ENCODE measurements at places on chromosomes 7 and 10. TPM values are rescaled to one million over a fixed set of nuclear protein-coding genes. Genes with fewer than 3 reads are reported as not detected.

GRCh38 chr10:95260909-95261552 lies 29.8 kb downstream of the PDLIM1 start:
- no peak for DNase-seq

DNA sequence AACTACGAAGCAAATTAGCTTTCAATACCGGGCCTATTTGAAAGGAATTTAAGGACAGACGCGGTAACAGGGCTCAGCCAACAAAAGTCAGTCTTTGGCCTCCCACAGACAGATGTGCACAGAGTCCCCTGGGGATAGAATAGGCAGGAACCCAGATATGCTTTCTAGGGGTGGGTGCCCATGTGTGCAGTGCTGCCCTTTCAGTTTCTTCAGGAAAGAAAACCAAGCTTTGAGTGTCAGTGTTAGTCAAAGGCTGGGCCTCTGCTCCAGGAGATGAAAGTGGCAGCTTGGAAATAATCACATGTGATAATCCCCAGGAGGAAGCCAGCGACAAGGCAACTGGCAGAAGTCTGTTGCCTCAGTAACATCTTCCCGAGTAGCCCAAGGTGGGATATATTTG lies 43.8 kb upstream of the CSTF2T start:
- DNase-seq: no peak

The TIMM23B gene
- total RNA-seq: 29.9 TPM

The GNAT3 gene
- total RNA-seq: not detected

DNA sequence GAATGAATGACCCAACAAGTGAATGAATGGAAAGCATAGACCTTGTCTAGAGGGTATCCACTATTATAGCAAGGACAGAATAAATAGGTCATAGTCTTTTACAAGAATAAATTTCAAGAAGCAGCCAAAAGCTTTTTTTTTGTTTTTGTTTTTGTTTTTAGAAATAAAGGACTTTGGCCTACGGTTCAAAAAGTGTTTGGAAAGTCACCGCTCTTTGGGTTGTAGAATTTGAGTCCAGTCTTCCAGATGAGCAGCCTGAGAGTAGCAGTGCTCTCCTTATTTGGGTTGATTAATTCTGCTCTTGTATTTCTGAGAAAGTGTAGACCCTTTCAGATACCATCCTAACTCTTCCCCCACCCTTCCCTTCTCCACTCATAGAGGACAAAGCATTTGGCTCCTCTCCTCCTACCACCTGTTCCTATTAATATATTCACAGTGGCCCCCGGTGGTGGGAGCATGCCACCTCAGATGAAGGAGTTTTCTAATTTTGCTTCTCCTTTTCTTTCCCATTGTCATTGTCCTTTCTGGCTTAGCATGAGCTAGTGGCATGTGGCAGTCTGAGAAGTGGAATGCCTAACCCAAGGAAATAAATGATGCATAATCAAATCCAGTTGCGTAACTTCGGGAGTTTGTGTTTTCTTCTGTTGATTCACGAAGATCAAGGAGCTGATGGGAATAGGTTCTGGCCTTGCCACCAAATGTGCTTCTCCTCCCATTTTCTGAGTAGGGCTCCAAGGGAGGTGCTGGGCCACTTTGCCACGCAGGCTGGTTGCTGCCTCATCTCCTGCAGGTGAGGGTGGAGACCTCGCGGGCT lies 114.7 kb downstream of the CHN2 start:
- no peak for DNase-seq

The STEAP2 gene
- 28.2 TPM for total RNA-seq

- no peak for DNase-seq
Observed at GRCh38 chr10:63723741-63724140, 202.5 kb downstream of the REEP3 start.

GRCh38 chr7:91636129-91636724 lies 244.3 kb downstream of the MTERF1 start:
- no peak for DNase-seq

GRCh38 chr10:74824900-74825370 lies 1.5 kb upstream of the KAT6B start:
- peak; percentile 46 for DNase-seq

The ADRA2A gene
- total RNA-seq: 0.26 TPM

The MAPK8 gene
- 67.5 TPM for total RNA-seq

DNA sequence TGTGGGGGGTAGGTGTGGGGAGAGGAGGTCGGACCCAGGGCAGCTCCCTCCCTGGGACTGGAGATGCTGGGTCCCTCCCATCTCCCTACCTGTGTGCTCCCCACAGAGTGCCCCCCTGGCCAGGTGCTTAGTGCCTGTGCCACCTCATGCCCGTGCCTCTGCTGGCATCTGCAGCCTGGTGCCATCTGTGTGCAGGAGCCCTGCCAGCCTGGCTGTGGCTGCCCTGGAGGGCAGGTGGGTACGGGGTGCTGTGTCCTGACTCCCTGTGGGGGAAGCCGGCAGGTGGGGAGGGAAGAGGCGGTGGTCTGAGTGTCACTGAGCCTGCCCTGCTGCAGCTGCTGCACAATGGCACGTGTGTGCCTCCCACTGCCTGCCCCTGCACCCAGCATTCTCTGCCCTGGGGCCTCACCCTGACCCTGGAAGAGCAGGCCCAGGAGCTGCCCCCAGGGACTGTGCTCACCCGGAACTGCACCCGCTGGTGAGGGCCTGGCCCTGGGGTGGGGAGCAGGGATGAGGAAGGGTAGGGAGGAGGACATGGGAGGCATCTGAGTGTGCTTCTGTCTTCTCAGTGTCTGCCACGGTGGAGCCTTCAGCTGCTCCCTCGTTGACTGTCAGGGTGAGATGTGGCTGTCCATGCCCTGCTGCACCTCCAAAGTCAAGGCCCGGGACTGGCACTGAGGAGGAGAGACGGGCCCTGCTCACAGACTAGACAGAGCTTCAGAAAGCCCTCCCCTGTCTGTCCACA lies 11.7 kb upstream of the ZNF862 start:
- no peak for DNase-seq

The LRRC17 gene
- total RNA-seq: 0.29 TPM

DNA sequence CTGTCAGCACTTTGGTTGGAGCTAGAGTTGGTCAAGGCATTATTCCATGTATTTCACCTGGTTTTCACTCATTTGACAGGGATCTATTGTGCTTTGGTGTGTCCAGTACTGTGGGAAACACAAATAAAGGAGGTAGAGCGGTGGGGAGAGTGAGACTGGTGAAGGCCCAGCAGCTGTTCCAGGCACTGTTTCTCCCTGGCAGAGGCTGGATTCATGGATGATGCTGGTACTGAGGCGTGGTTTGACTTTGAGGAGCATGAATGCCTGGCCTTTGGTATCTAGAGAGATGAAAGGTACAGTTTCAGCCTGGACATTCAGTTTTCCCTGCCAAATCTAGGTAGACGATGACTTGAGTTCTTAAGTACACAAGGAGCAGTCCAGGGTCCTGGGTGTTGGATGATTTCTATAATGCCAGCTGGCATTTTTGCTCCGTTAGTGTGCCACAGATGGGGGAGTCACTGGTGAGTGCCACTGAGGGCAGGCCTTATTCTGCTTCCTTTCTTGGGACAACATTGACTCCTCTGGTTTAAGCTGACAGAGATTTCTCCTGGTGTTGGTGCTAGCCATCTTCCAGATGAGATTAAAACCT lies 162.2 kb upstream of the BMPER start:
- DNase-seq: no peak

The LUC7L2 gene
- 96.1 TPM for total RNA-seq

DNA sequence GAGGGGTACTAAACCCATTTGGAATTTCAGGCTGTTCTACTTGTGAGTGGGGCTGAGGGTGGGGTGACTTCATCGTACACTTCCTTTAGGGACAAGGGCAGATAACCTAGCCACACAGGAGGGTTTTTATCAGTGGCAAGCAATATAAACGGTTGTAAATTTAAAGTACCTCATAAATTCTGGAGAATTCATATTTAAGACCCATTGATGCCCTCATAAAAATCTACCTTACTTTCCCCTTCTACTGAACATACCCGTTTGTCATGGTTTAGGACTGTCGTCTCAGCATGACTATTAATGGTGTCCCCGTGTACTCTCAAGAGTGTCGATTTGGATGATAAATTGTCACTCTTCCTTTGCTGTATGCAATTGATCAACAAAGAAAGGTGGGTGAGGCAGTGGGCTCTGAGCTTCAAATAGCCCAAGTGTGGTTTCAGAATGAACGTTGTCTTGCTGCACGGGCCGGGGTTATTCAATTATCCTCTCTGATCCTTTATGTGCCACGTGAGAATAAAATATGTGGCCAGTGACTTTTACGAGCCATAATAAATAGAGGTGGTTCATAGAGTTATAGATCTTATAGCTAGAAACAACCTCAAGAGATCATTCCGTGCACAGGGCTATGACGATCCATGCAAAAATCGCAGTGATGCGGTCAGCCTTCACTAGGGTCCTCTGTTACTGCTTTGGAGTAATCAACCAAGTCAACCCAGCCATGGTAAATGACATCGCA lies 82.2 kb downstream of the FAM107B start:
- no peak for DNase-seq

The SYT15B gene
- 11.3 TPM for total RNA-seq

GRCh38 chr7:34043461-34044305 lies 138.3 kb downstream of the BMPER start:
- no peak for DNase-seq

DNA sequence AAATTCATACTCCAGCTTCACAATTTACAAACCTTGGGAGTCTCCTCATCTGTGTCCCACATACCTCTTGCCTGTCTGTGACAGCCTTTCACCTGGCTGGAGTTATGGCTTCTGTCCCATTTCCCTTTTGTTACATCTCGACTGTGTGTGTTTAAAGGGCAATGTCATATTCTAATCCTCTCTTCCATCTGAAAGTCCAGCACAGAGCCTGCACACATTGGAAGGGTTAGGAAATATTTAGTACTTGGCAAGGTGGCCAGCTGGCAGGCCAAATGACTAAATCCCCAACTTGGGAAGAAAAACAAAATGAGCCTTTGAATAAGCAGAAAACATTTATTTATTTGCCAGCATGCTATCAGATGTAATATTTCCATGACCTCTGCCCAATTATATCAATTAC lies 120.1 kb upstream of the STK17A start:
- no peak for DNase-seq

GRCh38 chr7:137146012-137146455 lies 197.5 kb downstream of the PTN start:
- no peak for DNase-seq

DNA sequence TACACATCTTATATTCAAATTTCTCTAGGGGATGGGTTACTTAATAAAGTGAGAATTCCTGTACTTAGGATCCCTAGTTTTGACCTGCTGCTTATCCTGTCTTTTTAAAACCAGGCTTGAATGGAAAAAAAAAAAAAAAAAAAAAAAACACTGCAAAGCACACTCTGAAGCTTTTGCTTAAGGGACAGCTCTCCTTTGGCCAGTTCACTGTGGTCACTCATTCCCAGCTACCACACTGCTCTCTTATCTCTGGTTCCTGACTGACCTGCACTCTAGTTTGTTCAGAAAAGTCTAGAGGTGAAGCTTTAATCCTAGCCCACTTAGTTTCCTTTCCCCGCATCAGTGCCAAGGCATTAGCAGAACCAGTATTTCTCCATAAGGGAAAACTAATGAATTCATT lies 82.4 kb downstream of the CADPS2 start:
- no peak for DNase-seq

DNA sequence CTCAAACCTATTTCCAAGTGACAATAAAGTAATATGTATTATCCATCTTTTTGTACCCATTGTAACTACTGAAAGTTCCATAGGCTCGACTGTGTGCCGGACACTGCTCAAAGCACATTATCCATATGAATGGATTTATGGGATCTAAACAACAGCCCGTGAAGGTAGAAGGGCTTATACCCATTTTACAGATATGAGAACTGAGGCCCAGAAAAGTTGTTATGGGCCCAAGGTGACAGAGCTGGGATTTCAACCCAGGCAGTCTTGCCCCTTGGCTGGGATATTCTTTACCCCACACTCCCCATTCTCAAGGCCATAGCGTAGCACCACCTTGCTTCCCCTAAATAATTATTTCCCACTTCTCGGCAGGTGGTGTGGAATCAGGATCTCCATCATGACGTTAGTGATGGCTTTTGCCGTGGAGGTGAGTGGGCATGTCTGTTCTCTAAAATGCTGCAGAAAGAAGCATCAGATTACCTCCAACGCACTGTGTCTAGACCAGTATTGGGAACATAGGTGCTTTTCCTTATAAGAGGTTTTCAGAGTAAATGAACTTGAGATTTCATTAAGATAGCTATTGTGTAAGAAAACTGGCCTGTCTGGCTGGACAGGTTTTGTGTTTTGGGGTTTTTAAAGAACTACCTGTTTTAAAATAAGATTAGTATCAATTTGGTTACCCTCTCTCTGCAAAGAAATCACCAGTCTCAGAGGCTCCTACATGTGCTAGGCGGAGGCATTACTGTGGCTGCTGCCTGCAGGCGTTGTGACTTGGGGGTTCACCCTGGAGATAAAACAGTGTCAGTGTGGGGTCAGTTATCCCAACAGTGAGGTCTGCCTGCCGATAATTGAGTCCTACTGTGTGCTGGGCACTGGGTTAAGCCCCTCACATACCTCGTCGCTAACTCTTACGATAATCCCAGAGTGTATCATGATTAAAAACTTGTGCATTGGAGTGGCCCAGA lies 85.1 kb upstream of the SDK1 start:
- no peak for DNase-seq

DNA sequence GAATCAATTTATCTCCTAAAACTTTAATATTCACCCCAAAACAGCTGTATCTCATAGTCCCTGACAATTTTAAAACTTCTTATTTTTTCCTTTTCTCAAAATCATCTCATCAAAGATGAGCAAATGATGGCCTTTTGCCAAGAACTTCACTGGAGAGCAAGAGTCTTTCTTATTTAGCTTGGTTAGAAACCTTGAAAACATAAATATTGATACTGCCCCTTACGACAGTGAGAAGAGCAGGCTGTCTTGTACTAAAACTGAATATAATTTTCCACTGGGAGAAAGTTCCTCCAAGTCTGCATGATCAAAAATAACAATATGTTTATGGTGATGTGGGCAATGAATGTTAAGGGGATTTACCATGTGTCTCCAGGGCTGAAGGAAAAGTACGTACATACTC lies 109.0 kb downstream of the COL28A1 start:
- DNase-seq: no peak

The NPY4R2 gene
- not detected for total RNA-seq

GRCh38 chr7:27586825-27587224 lies 75.9 kb downstream of the HIBADH start:
- DNase-seq: no peak

The AFAP1L2 gene
- 59.3 TPM for total RNA-seq

The GPER1 gene
- 1.3 TPM for total RNA-seq

The NCF1 gene
- total RNA-seq: 1.1 TPM

The ITGB8 gene
- total RNA-seq: 14.4 TPM

The ANXA7 gene
- total RNA-seq: 77.4 TPM

The CUX1 gene
- 58.4 TPM for total RNA-seq

The TAS2R41 gene
- total RNA-seq: 3.3 TPM

DNA sequence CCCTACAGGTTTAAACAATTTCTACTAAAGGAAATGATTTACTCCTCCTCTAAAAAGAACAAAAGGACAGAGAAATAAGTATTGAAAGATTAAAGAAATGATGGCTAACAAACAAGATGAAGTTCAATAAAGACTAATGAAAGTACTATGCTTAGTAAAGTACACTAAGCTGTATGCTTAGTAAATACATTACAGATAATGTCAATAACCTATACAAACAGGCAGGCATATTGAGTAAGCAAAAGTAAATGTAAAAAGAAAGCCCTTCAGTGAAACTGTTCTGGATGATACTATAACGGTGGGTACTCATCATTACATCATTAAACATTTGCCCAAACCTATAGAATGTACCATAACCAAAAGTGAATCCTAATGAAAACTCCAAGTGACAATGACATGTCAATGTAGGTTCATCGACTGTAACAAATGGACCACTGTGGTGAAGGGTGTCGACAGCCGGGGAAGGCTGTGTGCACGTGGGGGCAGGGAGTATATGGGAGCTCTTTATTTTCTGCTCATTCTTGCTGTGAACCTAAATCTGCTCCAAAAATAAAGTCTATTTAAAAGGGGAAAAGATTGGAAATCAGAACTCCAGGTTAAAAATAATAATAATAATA lies 34.0 kb downstream of the CYTH3 start:
- no peak for DNase-seq
